ENCODE measurements at places on chromosomes 5 and 9. TPM values are rescaled to one million over a fixed set of nuclear protein-coding genes. Genes with fewer than 3 reads are reported as not detected.

The SLC30A5 gene
- 47.0 TPM for total RNA-seq

The UGT3A1 gene
- total RNA-seq = 2.0 TPM

DNA sequence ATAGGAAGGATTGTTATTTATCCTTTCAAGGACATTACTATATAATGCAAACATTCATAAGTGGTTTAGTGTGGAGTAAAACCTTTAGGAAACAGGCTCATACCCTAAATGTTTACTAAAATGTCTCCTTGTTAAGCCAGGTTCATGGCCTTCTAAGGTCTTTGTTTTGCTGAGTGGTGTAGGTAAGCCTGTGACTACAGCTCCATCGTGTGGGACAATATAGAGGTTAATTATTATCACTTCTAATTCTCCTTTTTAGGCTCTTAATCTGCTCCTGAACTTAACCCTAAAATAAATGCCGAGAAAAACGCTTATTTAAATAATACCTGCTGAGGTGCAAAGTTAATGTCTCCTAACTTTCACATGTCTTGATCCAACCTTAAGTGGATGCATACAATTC lies 43.8 kb downstream of the SPINK5 start:
- H3K36me3 ChIP-seq = no peaks in the 10 kb centered on the region
- H3K27me3 ChIP-seq = no peaks in the 10 kb centered on the region
- H3K27ac ChIP-seq = no peak overlapping the region
- H3K4me1 ChIP-seq = no peaks in the 10 kb centered on the region

DNA sequence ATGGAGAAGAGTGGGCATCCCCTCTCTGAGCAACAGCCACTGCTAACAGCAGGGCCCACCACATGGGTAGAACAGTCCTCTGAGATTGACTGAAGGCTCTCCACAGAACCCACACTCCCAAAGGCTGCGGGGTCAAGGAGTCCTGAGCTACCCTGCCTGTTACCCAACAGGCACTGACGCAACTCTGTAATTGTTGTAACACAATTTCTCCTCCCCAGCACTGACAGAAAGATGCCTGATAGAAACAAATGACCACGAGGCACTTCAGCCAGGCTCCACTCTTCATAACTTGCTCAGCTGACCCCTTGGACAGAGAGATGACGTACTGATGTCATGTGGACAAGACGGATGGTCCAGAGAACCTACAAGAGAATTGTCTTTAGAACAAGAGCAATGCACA lies 220.7 kb downstream of the SPOCK1 start:
- no peaks in the 10 kb centered on the region for H3K36me3 ChIP-seq
- no peak for DNase-seq
- no peak overlapping the region for H3K27ac ChIP-seq
- H3K4me1 ChIP-seq = no peaks in the 10 kb centered on the region
- no peak overlapping the region for H3K4me3 ChIP-seq
